Tongue (tissue), 3 donors: ENCODE measurements at places on chromosomes 6 and 20. TPM values are rescaled to one million over a fixed set of nuclear protein-coding genes. Genes with fewer than 3 reads are reported as not detected.

GSTA2 gene
- not detected for total RNA-seq

CPXM1 gene
- 32.1 TPM for total RNA-seq

SAPCD1 gene
- total RNA-seq: not detected

CD24 gene
- total RNA-seq: 122 TPM

RAB44 gene
- 0.62 TPM for total RNA-seq

LY6G6F gene
- total RNA-seq: 0.82 TPM

SLC22A1 gene
- not detected for total RNA-seq

ECT2L gene
- 0.31 TPM for total RNA-seq

SLC2A10 gene
- total RNA-seq: 31.2 TPM

KPNA5 gene
- 19.2 TPM for total RNA-seq

JPH2 gene
- 188 TPM for total RNA-seq

- no peak for DNase-seq
Observed at GRCh38 chr6:159527351-159527750, 165.7 kb downstream of the SOD2 start.

DNA sequence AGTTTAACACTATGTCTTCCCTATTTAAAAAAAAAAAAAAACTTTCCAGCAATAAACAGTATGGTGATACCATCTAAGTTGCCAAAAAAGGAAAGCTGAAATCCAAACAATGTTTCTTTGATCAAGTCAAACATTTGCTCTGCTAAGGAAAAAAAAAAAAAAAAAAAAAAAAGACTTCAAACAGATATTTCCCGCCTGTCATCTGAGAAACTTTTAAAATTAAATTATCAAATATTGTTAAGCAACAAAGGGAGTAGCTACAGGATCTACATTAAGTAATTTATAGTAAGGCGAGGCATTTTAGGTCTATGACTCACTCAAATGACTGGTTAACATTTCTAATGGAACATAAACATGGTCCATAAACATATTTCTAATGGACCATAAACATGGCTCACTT is 121.2 kb downstream of the DST start:
- DNase-seq: no peak

DNA sequence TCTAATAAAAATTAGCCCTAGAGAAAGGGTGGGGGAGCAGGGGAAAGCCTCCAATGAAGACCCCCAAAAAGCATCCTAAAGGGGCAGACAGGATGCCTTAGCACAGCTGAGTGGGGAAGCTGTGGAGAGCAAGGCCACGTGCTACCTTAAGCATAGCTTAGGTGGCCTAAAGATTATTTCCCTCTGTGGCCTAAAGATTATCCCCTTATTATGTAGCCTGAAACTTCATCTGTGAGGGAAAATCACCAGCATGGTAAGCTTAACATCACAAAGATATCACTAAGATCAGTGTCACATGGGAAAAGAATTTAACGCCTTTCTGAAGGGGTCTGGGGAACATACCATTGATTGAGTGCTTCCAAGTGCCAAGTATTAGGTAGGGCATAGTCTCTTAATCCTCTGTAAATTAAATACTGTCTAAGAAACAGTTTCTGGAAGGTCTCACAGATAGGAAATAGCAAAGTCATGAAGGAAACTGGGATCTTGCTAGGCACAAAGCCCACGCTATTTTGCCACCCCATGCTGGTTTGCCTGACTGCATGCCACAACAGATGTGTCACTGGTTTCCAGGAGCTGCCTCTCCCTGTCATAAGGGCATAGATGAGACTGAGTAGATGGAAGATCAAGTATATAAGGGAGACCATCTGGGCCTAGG is 170.0 kb downstream of the HACE1 start:
- DNase-seq: no peak

- no peak for DNase-seq
Observed at GRCh38 chr6:131159578-131159977, 24.3 kb downstream of the AKAP7 start.

DNA sequence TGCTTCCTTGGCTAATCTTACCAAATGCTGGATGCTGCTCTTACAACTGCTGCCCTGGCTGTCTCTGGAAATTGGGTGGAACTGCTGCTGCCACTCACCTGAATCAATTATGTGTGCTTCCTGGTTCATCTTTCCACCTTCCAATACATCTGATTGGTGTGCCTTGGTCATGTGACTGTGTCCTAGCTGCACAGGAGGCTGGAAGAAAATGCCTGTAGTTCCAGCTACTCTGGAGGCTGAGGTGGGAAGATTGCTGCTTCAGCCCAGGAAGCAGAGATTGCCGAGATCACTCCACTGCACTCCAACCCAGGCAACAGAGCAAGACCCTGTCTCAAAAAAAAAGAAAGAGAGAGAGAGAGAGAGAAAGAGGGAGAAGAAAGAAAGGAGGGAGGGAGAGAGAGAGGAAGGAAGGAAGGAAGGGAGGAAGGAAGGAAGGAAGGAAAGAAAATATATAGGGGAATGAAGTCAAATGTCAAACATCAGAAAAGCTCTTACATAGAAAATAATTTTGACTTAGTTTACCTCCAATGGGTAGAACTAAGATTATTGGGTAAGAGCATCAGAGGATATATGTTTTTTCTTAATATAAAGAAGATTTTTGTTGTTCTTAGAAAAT is 14.1 kb upstream of the PPARD start:
- DNase-seq: no peak

DNA sequence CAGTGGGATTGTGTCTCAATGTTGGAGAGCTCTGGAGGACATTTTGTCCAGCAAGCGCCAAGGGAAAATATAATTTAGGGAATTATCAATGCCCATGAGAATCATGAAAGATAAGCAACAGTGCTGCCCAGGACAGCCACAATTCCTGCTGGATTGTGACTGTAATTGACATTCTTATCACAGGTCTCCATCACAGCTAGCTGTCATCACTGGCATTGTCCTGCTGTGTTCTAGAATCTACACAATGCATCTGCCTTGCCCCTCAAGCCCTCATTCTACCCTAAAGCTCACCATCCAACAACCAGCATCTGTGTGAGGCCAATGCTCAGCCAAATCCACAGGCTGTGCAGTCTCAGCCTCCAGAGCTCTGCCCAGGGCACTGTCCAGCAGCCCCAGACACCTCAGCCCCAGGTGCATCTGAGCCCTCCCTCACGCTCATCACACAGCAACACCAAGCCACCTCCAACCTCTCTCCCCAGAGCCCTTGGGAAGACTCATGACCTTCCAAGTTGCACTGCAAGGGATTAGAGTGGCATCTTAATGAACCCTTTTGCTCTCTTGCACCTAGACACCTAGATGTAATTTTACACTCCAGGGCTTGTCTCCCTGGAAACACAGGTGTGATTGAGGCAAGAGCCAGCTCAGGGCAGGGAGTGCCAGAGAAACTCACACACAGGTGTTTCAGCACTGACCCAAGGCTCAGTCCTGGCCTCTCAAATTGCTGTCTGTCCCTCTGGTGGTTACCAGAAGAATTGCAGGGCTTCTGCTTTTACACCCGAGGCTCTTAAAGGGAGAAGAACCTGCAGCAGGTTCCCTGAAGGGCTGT is 85.2 kb upstream of the PHACTR3 start:
- DNase-seq: peak; percentile 61

DNA sequence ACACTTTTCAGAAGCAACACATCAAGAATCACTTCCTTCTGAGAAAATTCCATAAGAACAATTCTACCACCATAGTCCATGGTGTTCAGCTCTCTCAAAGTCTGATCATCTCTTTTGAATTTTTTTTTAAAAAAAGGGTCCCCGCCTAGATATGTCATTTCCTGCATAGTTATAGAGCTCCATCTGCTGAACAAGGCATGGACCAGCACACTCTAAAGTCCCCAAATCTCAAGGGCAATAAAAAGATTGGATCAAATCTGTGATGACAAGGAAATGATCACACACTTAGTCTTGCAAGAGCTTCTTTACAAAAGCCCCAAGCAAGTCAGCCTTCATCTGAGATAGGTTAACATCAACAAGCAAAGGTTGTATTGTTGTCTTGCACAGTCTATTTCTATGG is 100.7 kb upstream of the STMND1 start:
- DNase-seq: no peak

DNA sequence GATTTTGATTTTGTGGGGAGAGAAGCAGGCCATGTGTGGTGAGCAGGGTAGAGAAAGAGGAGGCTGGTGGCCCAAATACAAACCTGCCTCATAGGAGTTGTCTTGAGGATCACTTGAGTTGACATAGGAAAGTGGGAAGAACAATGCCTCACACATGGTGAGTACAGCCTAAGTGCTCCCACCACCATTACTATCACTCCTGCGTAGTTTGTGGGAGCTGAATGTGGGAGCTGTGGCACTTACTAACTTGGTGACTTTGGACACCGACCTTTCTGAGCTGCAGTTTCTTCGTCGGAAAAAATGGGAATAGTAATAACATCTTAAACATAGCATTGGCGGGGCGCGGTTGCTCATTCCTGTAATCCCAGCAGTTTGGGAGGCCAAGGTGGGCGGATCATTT is 25.5 kb upstream of the SERINC3 start:
- DNase-seq: no peak

GRCh38 chr20:62891111-62891510 is 29.5 kb upstream of the TCFL5 start:
- DNase-seq: no peak

- DNase-seq: peak; percentile 84
Observed at GRCh38 chr20:22905658-22906057, 129.5 kb upstream of the SSTR4 start.

- DNase-seq: no peak
Observed at GRCh38 chr6:170135821-170136471, 154.9 kb downstream of the DLL1 start.
